NCI-H187 treated with DMSO at 0.1 percent for 48 hours (cell line): ENCODE measurements at places on chromosomes 7 and 10.
A peak's percentile ranks its signal among the peaks of the same experiment; 100 is the strongest.

GRCh38 chr7:3585826-3586225 is 284.8 kb downstream of the SDK1 start:
- no peak for DNase-seq

GRCh38 chr7:33578166-33578565 is 327.2 kb upstream of the BMPER start:
- no peak for DNase-seq

DNA sequence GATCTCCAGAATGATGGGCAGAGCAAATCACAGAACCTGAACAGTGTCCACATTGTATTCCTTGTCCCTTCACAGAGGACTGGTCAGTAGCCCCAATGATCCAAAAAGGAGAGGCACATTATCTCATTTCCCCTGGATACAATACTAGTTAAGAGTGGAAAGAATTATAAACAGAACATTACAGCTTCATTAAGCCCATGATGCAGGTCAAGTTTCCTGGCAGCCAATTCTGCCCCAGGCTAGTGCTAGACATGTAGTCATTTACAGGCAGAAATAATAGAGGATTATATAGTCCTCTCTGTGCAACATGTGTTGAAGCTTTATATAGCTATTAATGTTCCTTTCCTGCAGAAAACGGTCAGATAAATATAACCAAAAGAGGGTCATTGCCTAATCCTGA is 124.3 kb upstream of the WNT16 start:
- DNase-seq: no peak

DNA sequence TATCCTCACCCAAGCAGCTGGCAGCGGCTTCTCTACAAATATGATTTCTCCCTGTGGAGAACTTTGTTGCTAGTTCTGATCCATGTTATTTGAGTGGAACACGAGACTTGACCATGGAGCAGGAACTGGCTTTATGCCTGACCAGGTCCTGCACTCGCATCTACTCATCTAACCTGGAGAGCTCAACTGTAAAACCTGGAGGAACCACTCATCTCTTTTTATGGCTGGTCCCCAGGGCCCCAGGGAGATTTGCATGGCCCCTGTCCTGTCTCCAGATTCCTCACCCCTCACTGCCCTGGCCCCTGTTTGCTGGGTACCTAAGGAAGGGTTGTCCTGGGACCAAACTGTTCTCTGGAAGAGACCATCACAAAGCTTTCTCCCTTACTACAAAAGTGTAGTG is 16.0 kb downstream of the TCAF1 start:
- no peak for DNase-seq

DNA sequence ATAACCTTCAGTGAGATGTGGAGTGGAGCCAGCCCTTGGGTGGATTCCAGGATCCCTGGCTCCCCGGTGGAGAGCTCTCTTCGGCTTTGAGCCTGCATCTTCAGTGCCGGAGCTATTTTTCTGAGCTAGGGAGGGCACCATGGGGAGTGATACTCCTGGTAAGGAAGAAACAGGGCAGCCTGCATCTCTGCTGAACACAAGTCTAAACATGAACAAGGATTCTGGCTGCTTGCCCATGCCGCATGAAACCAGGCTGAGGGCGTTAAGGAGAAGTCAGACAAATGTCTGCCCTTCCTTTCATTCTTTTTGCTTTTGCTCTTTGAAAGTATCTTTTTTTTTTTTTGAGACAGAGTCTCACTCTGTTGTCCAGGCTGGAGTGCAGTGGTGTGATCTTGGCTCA is 60.4 kb downstream of the EVX1 start:
- no peak for DNase-seq

DNA sequence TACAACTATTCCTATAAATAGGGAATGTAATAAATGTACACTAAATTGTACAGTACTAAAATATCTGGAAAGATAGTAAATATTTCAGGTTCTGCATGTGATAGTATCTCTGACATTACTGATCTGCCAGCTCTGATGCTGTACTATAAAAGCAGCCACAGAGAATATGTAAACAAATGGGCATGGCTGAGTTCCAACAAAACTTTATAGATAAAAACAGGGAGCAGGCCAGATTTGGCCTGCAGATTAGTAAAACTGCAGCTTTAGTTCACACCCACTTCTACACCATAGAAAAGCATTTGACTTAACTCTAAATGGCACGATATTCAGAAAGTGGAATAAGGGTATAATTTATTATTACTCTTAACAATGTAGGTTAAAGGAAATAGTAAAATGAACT is 18.8 kb upstream of the TLL2 start:
- no peak for DNase-seq

GRCh38 chr7:1050956-1051690 is 6.8 kb downstream of the GPR146 start:
- no peak for DNase-seq

DNA sequence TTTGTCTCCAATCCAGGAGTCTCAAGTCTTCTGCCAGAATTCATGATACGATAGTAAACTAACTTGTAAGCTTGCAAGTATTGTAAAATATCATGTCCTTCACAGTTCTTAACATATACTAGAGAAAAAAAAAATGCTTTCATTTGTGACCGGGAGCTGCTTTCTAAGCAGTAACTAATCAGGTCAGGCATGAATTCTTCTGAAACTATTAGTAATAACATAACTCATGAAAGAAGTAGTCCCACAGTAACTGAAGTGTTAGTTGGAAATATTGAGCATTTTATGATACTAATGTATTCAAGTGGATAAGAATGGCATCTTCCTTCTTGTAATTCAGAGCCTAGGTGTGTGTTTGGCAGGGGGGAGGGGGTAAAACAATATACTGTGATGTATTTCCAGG is 665.6 kb downstream of the DNAJB9 start:
- no peak for DNase-seq

- DNase-seq: no peak
These were observed 139.4 kb downstream of the GNAT3 start for GRCh38 chr7:80372415-80372814.

GRCh38 chr10:28291881-28292297 is 11.0 kb downstream of the MPP7 start:
- DNase-seq: no peak

DNA sequence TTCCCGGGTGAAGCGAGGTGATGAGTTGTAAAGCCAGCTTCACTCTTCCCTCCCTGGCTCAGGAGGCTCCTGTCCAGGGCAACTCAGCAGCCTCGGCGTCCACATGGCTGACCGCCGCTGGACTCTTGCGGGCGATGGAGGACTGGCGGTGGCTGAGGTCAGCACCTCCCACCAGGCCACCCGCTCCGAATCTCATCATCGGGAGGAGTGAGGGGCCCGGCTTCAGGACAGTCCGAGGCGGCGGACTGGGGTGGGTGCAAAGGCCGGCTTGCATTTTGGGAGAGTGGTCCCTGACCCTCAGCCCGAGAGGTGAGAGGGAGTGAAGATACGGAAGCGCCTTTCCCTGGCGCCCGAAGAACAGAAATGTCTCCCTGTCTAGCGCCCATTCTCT is 759 bp downstream of the DNAJB12 start:
- DNase-seq: no peak

- DNase-seq: no peak
These were observed 238.4 kb downstream of the DIP2C start for GRCh38 chr10:451021-451471.

- no peak for DNase-seq
These were observed 282.5 kb downstream of the GALNT17 start for GRCh38 chr7:71414490-71414889.

- DNase-seq: no peak
These were observed 104.7 kb upstream of the PCBD1 start for GRCh38 chr10:70993051-70993450.

DNA sequence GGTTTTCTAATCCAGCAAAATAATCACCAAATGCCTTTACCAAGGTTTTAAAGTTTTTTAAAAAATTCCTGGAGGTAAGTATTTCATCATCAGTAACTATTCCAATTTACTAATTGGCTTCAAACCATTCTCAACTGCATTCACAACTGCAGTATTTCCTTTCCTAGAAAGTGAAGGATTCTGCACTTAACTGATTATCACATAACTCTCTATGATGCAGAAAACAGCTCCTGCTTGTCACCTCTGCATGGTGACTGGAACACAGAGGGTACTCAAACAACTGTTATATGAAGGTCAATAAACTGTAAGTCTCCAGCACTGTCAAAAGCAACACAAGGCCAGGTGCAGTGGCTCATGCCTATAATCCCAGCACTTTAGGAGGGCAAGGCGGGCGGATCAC is 42.6 kb downstream of the SRPK2 start:
- DNase-seq: no peak

- no peak for DNase-seq
These were observed 723 bp upstream of the TES start for GRCh38 chr7:116209561-116210070.

DNA sequence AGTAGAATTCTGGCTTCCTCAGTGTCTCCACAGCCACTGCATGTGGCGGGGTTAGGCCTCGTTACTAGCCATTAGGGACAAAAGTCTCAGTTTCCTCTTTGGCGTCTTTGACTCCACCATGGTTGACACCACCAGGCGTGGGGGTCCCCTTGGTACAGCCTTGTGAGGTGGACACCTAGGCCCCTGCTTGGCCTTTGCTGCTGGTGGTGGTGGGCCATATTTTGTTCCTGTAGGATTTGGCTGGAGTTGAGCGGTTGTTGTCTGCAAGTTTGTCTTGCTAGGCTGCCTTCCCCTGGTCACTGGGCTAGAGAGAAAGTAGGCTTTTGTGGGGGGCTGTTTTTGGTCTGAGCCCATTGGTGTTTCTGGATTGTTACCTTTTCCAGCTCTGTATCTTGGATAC is 272.7 kb downstream of the CAMK1D start:
- DNase-seq: no peak

DNA sequence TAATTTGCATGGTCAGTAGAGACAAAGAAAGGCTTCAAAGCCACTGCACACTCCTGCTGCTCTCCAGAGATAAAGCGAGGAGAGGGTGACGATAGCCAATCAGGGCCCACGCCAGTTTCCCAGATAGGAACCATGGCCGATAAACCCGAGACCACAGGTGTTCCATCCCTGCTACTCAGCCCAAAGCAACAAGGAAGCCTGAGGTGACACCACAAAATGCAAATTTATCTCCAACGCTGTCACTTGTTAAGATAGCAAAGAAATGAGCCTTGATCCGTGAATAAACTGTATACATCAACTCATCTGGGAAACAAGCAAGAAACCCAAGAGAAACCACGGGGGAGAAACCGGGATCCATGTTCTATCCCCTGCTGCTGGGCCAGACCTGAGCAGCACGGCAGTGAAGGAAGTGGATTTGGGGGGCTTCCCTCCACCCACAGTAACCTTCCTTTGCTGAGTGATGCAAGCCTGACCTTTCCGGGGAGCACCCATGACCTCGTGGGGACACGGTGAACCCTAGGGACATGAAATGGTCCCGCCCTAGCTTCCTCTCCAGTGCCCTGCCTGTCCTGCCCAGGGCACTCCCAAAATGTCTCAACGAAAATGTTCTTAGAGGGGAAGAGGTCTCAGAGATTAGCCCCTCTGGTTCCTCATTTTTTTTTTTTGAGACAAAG is 164.6 kb downstream of the PTPRN2 start:
- no peak for DNase-seq

DNA sequence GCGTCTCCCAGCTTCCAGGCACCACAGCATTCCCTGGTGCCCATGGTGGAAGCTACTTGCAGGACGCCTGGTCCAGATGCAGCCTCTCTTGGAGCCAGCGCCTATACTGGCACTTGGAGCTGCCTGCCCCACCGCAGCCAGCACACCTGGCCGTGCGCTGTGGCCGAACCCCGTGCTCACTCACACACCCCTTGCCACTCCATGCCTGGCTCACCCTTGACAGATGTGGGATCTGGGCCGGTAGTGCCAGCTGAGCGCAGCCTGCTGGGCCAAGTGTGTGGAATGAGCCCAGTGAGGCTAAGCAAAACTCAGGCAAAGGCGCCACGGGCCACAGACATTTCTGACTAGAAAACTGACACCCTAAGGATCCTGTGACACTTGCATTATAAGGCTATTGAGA is 884.8 kb downstream of the LRMDA start:
- no peak for DNase-seq

DNA sequence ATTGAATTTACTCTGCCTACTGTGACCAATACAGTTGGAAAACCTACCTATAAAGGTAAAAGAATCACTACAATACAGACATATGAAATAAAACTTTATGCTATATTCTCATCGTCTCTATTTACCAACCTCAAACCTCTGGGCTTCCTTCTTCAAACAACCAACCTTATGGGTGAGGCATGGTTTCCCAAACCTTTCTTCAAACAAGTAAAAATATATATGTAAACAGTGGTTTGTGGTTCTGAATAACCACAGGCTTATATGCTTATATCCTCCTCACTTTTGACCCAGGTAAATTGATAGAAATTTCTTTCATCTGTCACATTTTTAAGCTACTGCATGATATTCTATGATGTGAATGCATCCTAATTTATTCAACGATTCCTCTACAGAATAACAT is 103.6 kb downstream of the ITGB1 start:
- no peak for DNase-seq

- peak; percentile 85 for DNase-seq
These were observed 207.9 kb downstream of the PLXNA4 start for GRCh38 chr7:132368246-132368900.

- DNase-seq: no peak
These were observed 35.4 kb downstream of the CDK13 start for GRCh38 chr7:39985398-39985918.

- DNase-seq: no peak
These were observed 152.3 kb downstream of the SDK1 start for GRCh38 chr7:3453398-3453797.

DNA sequence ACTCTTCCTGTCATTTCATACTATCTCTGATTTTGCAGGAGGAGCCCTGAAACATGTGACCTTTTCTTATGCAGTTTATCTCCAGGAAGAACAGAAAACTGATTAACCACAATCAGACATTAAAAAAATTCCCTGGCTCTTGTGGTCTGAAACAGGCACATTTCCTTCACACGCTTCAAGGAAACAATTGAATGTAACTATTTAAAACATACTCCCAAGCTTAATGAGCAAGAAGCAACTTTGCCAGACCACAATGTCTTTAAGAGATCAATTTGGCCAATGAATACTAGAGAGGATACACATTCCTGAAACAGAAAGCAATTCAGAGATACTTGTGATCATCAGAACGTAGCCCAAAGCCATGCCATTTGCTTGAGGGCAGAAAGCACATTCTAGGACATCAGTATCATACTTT is 65.8 kb downstream of the PIP4K2A start:
- no peak for DNase-seq

GRCh38 chr10:61313460-61313859 is 139.7 kb downstream of the TMEM26 start:
- DNase-seq: no peak

GRCh38 chr10:101032637-101033224 is 1.7 kb downstream of the SFXN3 start:
- DNase-seq: no peak

DNA sequence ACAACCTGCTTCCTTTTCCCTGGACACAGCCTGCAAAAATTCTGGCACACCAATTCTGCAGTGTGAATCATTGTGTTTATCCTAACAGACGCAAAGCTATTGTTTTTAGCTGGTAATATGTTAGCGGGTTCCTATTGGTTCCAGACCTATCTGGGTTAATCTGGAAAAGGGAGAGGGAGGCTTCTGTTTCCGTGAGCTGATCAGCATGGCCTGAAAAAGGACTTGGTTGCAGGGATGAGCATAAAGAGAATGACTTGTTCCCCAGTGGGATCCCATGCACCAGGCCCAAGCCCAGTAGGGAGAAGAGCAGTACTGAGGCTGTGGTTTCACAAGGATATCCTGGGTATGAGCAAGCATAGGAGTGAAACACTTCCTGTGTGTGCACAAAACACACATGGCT is 78.4 kb downstream of the PDE1C start:
- no peak for DNase-seq

- DNase-seq: no peak
These were observed 5.5 kb upstream of the LAMB4 start for GRCh38 chr7:108135446-108136190.
